ENCODE measurements at places on chromosomes 4 and X.

- no peak for DNase-seq
These were observed 641.6 kb downstream of the ANKRD50 start for GRCh38 chr4:124070688-124071484.

DNA sequence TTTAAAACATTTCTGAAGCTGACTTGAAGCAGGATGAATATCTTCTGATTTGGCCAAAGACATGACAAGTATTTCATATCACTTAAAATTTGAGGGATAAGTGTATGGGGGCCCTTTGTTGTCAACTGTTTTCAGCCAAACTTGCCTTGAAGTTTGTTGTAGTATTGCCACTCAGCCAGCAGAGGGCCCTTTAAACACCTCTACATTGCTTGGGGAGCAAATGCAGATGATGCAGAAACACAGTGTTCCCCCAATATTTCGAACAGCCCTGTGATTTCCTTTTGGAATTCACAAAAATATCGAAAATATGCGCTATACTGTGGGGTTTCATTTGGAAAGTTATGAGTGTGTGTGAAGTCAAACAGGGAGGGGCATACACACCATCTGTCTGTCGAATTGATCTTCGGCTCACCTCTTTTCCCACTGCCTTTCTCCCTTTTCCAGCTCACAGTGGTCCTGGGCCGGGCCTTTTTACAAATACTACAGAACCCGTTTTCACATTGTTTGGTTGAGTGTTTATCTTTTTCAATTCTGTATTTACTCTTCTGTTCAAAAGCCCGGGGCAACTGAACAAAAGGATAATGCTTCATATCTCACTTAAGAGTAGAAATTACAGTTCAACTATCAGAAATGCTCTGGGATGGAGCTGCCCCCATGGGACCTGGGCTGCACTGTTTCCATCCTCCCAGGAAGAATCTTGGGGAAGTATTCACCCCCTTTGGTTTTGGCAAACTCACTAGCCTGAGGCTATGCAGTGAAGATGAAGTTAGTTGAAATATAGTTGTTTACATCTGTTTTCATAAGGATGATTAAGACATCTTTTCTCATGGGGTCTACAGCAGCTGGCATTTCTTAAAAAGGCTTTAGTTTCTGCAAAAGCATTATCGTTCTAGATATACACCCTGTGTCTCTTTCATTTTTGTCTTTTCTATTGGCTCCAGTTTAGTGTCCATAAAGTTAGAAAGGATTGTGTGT lies 137.6 kb downstream of the EGF start:
- peak; percentile 57 for DNase-seq

DNA sequence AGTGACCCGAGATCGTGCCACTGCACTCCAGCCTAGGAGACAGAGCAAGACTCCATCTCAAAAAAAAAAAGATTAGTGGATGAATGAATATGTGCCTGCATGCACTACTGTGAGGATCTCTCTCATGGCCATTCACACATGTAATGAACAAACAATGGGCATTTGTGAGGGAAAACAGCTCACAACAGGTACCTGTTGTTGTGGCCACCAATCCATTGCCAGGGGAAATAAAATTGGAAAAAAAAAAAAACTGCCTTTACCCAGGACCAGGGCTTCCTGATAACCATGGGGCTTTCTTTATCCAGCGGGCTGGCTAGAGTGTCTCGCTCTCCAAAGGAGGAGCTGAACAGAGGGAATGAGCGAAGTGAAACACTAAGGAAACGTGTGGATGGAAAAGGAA lies 7.4 kb downstream of the SCD5 start:
- no peak for DNase-seq

GRCh38 chrX:128818690-128819089 lies 704.6 kb downstream of the SMARCA1 start:
- no peak for DNase-seq

GRCh38 chr4:1959104-1959384 lies 49.7 kb downstream of the NELFA start:
- no peak for DNase-seq

- DNase-seq, result peak; percentile 84
These were observed 20.9 kb downstream of the CYBB start for GRCh38 chrX:37800717-37801116.

Data from suppressor macrophage treated with lipopolysaccharide for 1 hour (primary cell).